Transverse colon (tissue), 4 donors: ENCODE measurements at places on chromosomes 4 and X. TPM values are rescaled to one million over a fixed set of nuclear protein-coding genes. Genes with fewer than 3 reads are reported as not detected.

ARFIP1 gene
- total RNA-seq = 35.0 TPM

GATA1 gene
- not detected for total RNA-seq

DNA sequence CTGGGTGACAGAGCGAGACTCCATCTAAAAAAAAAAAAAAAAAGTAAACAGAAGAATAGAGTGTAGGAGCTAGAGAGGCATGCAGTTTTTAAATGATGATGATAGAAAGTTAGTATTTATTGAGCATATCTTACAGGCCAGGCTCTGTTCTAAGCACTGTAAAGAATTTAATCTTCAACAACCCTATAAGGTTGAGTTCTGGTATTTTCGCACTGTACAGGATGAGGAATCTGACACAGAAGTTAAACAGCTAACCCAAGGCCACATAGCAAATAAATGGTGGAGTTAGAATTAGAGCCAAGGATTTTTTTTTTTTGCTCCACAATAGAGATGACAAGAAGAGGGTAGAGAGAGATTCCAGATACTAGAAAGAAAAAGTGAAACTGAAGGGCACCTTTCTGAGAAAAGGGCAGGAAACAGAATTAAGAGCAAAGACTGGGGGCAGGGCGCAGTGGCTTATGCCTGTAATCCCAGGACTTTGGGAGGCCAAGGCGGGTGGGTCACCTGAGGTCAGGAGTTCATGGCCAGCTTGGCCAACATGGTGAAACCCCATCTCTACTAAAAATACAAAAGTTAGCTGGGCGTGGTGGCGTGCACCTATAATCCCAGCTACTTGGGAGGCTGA lies 56.1 kb downstream of the KLHL5 start:
- no peak for DNase-seq
- H3K27ac ChIP-seq = no peak overlapping the region
- H3K36me3 ChIP-seq = no peaks in the 10 kb centered on the region
- no peaks in the 10 kb centered on the region for H3K27me3 ChIP-seq
- H3K4me3 ChIP-seq = no peak overlapping the region

- no peak for DNase-seq
- no peaks in the 10 kb centered on the region for H3K27me3 ChIP-seq
- H3K4me3 ChIP-seq = no peak overlapping the region
- H3K27ac ChIP-seq = no peak overlapping the region
- no peaks in the 10 kb centered on the region for H3K36me3 ChIP-seq
These were observed 185.3 kb downstream of the MID1IP1 start for GRCh38 chrX:38986586-38986985.

DNA sequence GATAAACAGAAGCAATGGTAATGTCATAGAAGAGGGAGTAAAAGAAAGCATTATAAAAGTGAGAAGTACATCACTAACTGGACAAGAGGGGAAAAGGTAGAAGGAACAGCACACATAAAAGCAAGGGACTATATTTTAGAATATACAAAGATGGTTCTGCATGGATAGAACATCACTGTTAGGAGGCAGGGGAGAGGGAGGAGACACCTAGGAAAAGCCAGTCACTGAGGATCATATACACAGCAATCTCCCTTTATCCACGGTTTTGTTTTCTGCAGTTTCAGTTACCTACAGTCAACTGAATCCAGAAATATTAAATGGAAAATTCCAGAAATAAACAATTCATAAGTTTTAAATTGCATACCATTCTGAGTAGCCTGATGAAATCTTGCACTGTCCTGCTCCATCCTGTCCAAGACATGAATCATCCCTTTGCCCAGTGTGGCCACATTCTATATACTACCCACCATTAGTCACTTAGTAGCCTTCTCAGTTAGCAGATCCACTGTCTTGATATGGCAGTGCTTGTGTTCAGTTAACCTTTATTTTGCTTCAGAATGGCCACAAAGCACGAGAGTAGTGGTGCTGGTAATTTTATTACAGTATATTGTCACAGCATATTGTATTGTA lies 74.2 kb downstream of the PPA2 start:
- H3K36me3 ChIP-seq = peaks cover 21% of the 10 kb centered on the region
- no peak for DNase-seq
- no peaks in the 10 kb centered on the region for H3K27me3 ChIP-seq
- no peak overlapping the region for H3K27ac ChIP-seq

- H3K27me3 ChIP-seq = no peaks in the 10 kb centered on the region
- peak overlapping the region; percentile 37 for H3K27ac ChIP-seq
- H3K4me1 ChIP-seq = peaks cover 28% of the 10 kb centered on the region
- no peak for DNase-seq
These were observed 21.5 kb downstream of the FAM114A1 start for GRCh38 chr4:38889143-38889542.

MAGEB1 gene
- not detected for total RNA-seq

DNA sequence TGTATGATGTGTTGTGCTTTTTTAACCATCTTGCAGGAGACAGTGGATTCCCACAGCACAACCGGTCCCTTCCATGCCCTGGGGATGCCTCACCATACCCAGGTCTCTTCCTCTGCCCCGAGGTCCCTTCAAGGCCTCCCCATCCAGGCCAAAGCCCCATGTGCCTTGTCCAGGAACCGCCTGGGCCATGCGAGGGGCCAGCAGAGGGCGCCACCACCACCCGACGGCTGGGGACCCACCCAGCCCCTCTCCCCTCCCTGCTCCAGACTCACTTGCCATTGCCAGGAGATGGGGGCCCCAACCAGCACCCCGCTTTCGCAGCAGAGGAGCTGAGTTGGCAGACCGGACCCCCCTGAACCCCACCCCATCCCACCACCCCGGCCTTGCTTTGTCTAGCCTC lies 485.5 kb downstream of the TRAM1L1 start:
- H3K36me3 ChIP-seq = no peaks in the 10 kb centered on the region
- no peak overlapping the region for H3K27ac ChIP-seq
- DNase-seq = no peak
- H3K4me1 ChIP-seq = no peaks in the 10 kb centered on the region

DNA sequence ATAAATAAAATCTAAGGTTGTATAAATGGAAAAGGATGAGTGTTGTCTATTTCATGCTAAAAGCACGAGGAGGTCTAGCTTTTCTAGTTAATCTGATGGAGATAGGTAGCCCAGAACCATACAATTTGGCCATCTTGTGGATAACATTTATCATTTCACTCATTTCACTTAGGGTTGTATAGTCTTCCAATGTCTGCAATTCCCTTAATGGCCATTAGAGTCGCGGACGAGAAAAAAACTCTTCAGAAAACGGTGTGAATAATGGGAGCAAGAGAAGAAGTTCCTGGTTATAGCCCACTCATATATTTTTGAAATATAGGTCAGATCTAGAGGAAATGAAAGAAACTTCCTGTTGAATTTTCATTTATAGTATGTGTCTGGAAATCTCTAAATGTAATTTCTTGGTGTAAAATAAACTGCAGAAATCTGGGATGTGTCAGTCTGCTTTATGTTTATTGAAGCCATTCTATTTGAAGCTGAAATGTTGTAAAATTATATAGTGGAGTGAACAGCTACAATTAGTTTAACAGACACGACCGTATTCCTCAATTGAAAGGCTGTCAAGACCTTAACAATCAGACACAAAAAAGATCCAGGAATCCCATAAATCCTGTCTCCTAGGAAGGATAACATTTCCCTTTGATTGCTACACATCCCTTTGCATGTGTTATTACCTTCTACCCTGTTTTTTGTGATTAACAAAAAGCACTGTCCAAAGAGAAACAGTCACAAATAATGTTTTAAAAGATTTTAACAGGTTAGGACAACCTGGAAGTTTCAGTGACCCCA lies 47.7 kb upstream of the MGST2 start:
- H3K4me1 ChIP-seq = no peaks in the 10 kb centered on the region
- H3K27me3 ChIP-seq = no peaks in the 10 kb centered on the region
- no peak overlapping the region for H3K4me3 ChIP-seq
- no peak overlapping the region for H3K27ac ChIP-seq
- no peak for DNase-seq
- no peaks in the 10 kb centered on the region for H3K36me3 ChIP-seq

DNA sequence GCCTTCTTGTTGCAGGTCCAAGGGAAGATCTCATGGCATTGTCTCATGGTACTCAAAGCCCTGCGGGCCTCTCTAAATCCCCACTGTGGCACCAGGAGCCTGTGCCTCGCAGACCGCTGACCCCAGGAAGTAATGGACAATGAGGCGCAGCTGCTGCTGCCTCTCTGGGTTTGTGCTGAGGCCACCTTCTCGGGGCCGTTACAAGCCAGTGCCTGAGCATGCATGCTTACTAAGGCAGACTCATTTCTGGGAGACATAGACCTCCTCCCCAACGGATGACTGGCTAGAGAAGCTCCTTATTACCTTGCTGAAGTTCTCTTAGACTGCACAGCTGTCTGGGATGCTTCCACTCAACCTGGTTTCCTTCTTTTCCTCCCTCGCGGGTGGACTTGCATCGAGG lies 1.3 kb downstream of the BDH2 start:
- no peak overlapping the region for H3K4me3 ChIP-seq
- H3K27me3 ChIP-seq = no peaks in the 10 kb centered on the region
- peaks cover 25% of the 10 kb centered on the region for H3K4me1 ChIP-seq

GC gene
- not detected for total RNA-seq
